ENCODE measurements at places on chromosomes 3 and 15. TPM values are rescaled to one million over a fixed set of nuclear protein-coding genes. Genes with fewer than 3 reads are reported as not detected.

The CHST13 gene
- total RNA-seq = not detected

The IQCF5 gene
- not detected for total RNA-seq

The USP13 gene
- total RNA-seq = 13.3 TPM

The CD96 gene
- not detected for total RNA-seq

The CDCP1 gene
- 0.62 TPM for total RNA-seq

The CYP1A1 gene
- 0.47 TPM for total RNA-seq

The CASR gene
- not detected for total RNA-seq

The GTF2A2 gene
- total RNA-seq = 22.3 TPM

The ZNF662 gene
- total RNA-seq = 20.4 TPM

DNA sequence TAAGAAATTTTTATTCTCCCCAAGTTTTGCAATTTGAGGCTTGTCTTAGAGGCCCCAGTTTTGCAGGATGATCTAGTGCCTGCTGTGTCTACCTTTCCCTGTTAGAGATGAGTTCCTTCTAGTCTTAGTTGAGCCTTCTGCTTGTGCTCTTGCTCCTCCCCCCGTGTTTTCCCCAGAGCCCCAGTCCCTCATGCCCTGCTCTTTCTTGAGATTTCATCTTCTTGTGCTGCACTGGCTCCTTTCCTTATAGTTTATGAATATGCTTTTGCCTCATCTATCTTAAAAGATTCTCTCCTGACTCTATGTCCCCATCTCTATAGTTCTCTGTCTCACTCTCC is 4.7 kb downstream of the GAP43 start:
- DNase-seq = no peak

- DNase-seq = no peak
These were observed 159.6 kb downstream of the XXYLT1 start for GRCh38 chr3:195111319-195111705.

- DNase-seq = no peak
These were observed 123.0 kb upstream of the AGBL1 start for GRCh38 chr15:85956532-85957275.

DNA sequence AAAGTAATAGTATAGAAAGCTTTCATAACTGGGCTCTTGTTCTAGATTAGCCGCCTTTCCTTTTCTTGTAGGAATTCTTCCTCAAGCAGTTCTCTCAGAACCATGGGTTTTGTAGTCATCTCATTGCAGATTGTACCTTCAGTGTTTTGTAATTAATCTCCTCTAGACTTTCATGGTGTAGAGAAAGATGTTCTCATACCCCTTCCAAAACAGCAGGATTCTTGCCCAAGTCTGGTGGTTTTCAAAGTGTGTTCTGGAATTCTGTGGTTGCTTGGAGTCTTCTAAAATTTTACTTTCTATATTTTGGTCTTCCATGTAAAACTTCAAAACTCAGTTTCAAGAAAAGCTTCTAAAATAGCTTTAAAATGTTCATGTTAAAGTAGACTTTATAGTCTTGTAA is 293.8 kb downstream of the PTPRG start:
- no peak for DNase-seq

DNA sequence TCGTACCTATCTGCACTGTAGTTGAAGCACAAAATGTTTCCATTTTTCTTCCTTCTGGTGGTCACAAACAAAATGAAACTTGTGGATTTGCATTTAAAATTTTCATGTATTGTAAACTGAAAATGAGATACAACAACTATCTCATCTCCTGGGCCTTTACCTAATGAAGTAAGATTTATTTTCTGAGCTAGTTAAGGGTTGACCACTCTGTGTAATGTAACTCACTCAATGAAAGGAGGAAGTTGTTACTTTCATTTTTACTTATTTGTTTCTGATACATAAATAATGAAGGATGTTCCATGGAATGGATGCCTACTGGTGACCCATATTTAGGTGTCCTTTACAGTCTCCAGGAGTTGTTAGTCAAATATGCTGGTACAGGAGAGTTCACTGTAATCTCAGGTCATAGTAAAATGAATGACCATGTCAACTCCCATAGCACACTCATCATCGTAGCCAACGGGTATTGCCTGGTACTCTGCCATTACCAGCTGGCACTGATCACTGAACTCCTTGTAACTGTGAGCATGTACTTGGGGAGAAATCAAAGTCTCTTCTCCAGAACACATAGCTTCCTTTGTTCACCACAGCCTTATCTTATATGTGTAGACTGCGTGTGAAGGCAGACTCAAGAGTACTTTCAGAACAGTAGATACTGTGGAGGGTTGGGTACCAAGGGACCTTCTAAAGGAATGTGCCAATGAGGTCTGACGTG is 474.2 kb upstream of the ROBO2 start:
- no peak for DNase-seq

DNA sequence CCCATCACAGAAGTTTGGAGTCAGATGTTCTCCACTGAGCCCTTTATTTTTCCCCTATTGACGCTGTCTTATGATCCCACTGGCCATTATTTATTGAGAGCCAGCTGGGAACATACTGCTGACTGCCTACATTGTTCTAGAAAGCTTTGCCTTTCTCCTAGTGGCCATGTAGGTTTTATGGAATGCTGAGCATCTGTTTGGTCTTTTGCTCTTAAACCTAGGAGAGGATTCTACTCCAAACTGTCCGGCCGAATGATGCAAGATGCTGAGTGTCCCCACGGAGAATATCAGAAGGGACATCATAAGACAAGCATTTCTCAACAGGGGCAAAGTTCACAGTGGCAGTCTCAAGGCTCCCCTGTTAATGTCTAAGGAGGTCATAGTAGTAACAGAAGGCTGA is 171.4 kb downstream of the ARRDC4 start:
- DNase-seq = no peak

- no peak for DNase-seq
These were observed 316.0 kb downstream of the RORA start for GRCh38 chr15:60912984-60913697.

DNA sequence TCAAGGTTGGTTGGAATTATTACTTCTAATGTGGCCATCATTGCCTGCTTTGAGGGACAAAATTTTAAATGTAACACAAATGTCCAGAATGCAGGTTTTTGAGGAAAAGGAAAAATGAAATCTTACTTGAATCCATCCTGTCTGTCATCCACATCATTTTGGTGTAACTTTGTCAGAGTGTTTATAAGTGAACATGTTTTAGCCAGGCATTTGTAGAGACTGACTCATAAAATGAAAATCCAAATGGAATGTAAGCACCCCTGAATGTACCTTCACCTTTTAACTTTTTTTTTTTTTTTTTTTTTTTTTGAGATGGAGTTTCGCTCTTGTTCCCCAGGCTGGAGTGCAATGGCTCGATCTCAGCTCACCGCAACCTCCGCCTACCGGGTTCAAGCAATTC is 141.8 kb upstream of the BNIP2 start:
- DNase-seq = no peak

- DNase-seq = no peak
These were observed 70.7 kb downstream of the IQSEC1 start for GRCh38 chr3:13002398-13003124.

DNA sequence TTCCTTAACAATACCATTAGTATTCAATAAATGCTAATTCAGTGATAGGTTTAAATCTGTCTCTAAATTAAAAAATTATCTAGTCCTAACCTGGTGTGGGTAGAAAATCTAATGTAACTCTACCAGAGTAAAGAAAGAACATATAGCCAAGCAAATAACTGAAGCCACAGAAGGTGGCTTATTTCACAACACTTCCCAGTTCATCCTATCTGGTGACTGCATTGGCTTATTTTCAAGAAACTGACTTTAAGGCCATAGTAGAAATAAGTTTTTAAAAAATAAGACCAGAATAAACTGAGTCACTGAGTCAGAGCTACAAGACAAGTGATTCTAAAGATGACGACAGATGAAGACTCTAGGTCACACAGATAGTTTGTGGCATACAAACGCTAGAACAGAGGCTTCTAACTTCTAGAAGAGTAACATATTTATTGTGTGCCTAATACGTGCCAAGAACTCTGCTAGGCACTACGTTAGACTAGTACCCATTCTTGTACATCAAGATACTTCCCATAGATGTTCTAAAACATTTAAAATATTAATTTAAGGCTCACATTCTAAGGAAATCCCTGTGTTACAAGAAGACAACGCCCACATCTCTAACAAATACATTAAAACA is 25.9 kb downstream of the TMCC1 start:
- DNase-seq = no peak

DNA sequence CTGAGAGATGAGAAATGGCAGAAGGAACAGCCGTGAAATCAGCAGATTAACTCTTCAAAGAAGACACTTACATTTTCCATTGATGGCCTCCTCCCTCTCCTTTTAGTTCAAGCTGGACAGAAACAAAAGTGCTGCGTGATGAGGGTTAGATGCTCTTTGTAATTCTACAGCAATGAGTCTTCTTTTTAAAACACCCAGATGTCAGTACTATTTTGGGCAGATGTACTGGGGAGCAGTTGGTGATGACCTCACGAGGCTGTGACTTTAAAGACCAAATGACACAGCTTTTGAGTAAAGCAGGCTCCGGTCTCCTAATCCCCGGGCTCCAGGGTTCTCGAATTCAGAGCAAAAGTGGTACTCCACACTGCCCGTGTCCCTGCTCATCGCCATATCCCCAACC is 198.2 kb downstream of the SLCO3A1 start:
- no peak for DNase-seq

- DNase-seq = no peak
These were observed 91.5 kb downstream of the CD47 start for GRCh38 chr3:107999215-107999775.

GRCh38 chr3:174325834-174326700 is 533.1 kb upstream of the NAALADL2 start:
- no peak for DNase-seq

- DNase-seq = no peak
These were observed 37.3 kb downstream of the RFT1 start for GRCh38 chr3:53092942-53093341.

GRCh38 chr3:183212096-183212495 is 41.0 kb upstream of the B3GNT5 start:
- no peak for DNase-seq

All from occipital lobe (tissue), 3 donors.